ENCODE measurements at places on chromosomes 11 and 22.

GRCh38 chr11:95706974-95707387, 82.6 kb downstream of the FAM76B start:
- DNase-seq: no peak

DNA sequence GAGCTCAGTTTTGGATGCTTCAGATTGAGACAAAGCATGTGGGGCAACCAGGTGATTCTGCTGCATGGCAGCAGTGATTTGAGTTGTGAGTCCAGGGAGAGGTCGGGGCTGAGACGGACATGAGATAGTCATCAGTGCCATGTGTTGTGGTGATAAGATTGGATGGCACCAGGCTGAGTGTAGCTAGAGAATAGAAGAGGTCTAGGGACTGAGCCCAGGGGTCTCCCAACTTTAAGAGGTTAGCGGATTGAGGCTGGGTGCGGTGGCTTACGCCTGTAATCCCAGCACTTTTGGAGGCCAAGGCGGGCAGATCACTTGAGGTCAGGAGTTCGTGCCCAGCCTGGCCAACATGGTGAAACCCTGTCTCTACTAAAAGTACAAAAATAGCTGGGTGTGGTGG, 6.3 kb upstream of the CTSD start:
- DNase-seq: no peak

DNA sequence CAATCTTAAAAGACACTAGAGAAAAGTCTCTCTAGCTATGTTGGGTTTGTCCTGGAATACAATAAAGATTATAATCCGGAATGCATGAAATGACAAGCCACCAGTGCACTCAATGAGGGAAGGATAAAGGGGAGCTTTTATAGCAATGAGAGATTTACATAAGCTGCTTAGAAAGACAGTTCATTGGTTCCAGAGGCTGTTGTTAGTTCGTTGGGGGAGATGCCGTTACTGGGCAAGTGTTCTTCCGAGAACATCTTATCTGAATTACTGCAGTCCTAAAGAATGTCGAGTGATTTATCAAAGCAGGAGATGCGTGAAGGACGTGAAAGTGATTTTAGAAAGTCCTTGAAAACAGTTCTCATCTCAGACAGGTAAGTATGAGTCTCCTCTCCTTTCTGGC, 33.6 kb downstream of the SYN3 start:
- DNase-seq: no peak

DNA sequence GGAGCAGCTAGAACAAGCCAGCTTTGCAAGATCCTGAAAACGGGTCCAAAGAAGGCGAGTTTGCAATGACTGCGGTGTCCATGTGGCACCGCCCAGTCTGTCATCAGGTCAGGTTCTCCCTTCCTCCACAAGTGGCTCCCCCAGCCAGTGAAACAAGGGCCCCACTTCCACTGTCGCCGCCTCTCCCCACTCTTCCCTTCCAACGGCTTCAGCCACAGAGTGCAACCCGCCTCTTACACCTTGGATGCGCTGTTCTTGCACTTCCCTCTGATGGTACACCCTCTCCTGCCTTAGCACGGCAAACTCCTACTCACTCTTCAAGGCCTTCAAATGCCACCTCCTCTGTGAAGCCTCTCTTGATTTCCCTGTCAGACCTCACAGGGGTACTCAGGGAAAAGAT, 10.8 kb upstream of the TCF20 start:
- DNase-seq: no peak

GRCh38 chr11:134469627-134470026, 57.6 kb upstream of the B3GAT1 start:
- no peak for DNase-seq
